GM23248 (cell line): ENCODE measurements at places on chromosomes 11 and 22. TPM values are rescaled to one million over a fixed set of nuclear protein-coding genes. Genes with fewer than 3 reads are reported as not detected.
A peak's percentile ranks its signal among the peaks of the same experiment; 100 is the strongest.

Gene OR8D1
- not detected in 2 replicates for total RNA-seq

Gene KRTAP5-3
- not detected in 2 replicates for total RNA-seq

Gene TLCD5
- total RNA-seq, result 6.8 and 11.1 TPM in 2 replicates

Gene MAJIN
- total RNA-seq, result not detected in 2 replicates

Gene CRYBB2
- total RNA-seq, result not detected in 2 replicates

- no peaks in the 10 kb centered on the region for H3K27me3 ChIP-seq
- H3K4me3 ChIP-seq, result peak within 1 kb of the TSS; percentile 75
- no peaks in the 10 kb centered on the region for H3K4me1 ChIP-seq
- no peak within 1 kb of the TSS for H3K27ac ChIP-seq
These were observed at the start of gene PDGFD for GRCh38 chr11:104164028-104164520. Gene PDGFD, minus strand, starts transcription at chr11:104164147.

DNA sequence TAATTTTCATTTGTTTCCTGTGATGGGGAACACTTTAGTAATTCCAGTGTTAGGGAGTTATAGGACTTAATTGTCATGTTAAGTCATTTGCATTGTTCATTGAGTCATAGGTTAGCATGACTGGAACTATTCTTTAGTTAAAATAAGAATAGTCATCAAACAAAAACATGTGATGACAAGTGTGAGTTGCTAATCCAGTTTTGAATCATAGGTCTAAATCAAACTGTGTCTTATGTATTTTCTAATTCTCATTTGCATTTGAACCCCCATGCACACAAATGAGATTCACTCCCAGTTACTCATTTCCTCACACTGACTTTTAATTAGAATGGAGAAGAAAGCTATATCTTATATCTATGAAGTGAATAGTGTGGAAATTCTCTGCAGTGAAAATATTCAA lies 405.6 kb downstream of the LRRC4C start:
- H3K4me3 ChIP-seq, result no peak overlapping the region
- no peaks in the 10 kb centered on the region for H3K36me3 ChIP-seq
- H3K27ac ChIP-seq, result no peak overlapping the region
- no peaks in the 10 kb centered on the region for H3K4me1 ChIP-seq
- H3K27me3 ChIP-seq, result no peaks in the 10 kb centered on the region

DNA sequence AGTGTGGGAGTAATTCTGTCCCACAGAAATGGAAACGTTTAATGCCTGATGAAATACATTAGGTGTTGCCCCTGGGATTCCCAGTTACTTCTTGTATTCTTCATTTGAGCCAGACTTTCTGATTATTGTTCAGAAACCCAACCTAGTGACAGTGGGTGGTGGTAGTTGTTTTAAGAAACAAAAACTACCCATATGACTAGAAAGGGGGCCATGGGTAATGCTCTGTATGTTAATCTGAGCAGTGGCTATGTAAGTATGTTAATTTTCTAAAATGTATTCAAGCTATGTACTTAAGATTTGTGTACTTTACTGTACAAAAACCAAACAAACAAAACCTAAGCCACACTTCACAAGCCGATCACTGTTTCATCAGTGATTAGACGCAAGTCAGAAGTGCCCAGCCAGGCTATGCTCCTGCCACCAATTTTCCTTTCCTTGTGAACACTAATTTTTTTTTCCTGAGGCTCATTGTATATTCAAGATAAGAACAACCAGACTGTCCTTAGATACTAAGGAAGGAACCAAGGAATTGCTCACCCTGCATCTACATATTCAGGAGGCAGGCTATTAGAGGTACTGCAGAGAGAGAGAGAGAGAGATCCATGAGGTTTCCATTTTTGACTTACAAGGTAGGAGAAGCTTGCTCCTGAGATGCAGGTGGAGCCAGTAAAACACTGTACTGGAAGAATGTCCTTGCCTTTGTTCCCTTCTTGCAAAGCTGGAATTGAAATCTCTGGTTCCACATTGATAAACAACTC lies 122.7 kb downstream of the DBX1 start:
- no peak overlapping the region for H3K27ac ChIP-seq
- H3K4me1 ChIP-seq, result peaks cover 12% of the 10 kb centered on the region; the same call in 1 of the 2 replicates
- no peaks in the 10 kb centered on the region for H3K27me3 ChIP-seq
- H3K4me3 ChIP-seq, result no peak overlapping the region

DNA sequence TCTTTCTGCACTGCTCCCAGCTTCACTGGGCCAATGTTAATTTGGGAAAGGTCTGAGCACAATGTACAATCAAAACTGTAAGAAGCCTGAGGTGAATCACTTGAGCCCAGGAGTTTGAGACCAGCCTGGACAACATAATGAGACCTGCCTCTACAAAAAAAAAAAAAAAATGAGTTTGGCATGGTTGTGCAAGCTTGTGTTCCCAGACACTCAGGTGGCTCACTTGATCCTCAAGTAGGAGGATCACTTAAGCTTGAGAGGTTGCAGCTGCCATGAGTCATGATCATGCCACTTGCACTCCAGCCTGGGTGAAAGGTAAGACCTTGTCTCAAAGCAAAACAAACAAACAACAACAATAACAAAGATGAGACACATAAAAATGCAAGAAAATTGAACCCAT lies 38.6 kb upstream of the SC5D start:
- H3K27me3 ChIP-seq, result 0 out of 2 replicates have a peak, but pooled peaks cover 8% of the 10 kb centered on the region
- peaks cover 6% of the 10 kb centered on the region for H3K4me1 ChIP-seq
- H3K27ac ChIP-seq, result no peak overlapping the region
- H3K4me3 ChIP-seq, result no peak overlapping the region
- H3K36me3 ChIP-seq, result no peaks in the 10 kb centered on the region

DNA sequence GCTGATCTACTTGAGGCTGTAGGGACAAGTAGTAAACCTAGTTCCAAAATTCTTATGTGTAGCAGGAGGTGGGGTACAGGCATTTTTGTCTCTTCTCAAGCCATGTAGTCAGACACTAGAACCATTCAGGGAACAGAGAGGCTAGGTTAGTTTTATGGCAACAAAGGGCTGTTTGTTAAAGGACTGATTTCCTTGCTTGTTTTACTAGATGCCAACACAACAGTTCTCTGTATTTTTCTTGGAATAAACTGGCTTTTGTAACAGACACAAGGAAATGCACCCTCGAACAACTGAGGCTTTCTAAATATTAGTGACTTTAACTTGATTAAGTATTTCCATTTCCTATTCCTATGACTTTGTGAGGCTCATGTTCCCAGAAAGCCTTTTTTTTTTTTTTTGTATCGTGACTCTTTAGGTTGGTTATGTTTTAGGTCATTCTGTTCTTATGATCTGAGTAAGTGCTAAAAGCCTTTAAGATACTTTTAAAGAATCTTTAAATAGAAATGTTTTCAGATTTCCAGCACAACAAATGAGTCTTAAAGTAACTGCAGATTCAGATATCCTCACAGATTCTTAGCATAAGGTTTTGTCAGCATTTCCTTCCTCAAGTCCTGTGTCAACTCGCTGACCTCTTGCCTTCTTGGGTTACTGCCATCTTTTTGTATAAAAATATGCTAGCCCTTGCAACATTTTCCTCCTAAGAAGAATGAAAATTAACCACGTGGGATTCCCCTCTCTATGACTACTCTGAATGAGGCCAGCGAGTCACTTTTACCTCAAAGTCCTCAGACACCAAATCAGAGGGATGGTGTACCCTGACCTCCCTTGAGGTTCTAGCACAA lies 92.5 kb downstream of the CCDC83 start:
- peak; percentile 95 for DNase-seq
- H3K4me1 ChIP-seq, result peaks cover 38% of the 10 kb centered on the region
- H3K36me3 ChIP-seq, result no peaks in the 10 kb centered on the region
- peak overlapping the region; percentile 66 for H3K27ac ChIP-seq

DNA sequence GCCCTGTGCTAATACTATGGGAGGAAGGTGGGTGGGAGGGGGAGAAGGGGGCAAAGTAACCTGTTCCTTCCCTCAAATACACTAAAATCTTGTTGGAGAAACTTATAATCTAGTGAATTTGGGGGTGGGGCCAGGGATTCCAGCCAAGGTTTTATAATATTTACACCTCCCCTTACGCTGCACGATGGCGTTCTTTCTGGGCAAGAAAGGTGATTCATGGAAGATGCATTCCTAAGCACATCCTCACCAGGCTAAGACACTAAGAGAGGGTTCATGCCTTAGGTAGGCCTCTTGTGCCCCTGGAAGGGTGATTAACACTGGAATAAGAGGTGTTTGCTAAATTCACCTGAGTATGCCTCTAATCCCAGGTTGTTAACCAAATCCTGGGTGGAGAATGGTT lies 82.6 kb downstream of the BARX2 start:
- DNase-seq, result peak; percentile 4
- H3K4me3 ChIP-seq, result no peak overlapping the region
- no peak overlapping the region for H3K27ac ChIP-seq
- peaks cover 8% of the 10 kb centered on the region; the same call in 1 of the 2 replicates for H3K27me3 ChIP-seq
- H3K36me3 ChIP-seq, result no peaks in the 10 kb centered on the region

DNA sequence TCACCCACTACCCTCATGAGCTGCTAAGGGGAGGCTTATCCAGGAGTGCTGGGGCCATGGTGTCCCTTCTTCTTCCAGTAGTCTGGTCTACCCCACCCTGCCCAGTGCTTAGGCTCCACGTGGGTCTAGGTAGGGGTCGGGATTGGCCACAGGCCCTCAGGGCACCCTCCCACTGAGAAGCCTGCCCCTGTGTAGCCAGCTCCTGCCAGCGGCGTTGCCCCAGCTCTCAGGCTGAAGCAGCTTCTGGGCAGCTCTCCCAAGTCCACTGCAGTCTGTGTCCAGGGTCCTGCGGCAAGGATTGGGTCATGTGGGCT lies 24.0 kb upstream of the RIC3 start:
- no peak overlapping the region for H3K27ac ChIP-seq
- no peaks in the 10 kb centered on the region for H3K36me3 ChIP-seq
- H3K4me3 ChIP-seq, result no peak overlapping the region
- no peak for DNase-seq
- no peaks in the 10 kb centered on the region for H3K4me1 ChIP-seq

DNA sequence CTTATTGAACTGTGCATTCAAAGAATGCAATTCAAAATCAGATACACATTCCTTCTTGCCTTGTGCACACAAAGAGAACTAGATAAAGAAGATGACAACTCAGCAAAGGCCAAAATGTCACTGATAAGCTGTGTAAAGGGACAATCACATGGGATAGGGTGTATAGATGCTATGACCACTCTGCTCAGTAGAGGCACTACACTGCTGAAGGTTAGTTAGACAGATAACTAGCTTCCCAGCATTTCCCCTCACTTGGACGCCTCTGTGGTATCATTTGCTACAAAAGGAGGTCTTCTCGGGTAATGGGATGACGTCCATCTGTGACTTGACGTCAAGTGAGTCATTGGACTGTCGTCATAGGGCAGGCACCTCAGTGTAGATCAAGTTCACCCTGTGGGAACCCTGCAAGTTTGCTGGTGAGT lies 424.9 kb upstream of the CCDC90B start:
- no peak overlapping the region for H3K4me3 ChIP-seq
- peaks cover 7% of the 10 kb centered on the region; the same call in 1 of the 2 replicates for H3K4me1 ChIP-seq

GRCh38 chr22:46378426-46379065 lies 43.0 kb downstream of the TRMU start:
- no peak for DNase-seq
- H3K36me3 ChIP-seq, result no peaks in the 10 kb centered on the region
- H3K27ac ChIP-seq, result no peak overlapping the region
- H3K4me1 ChIP-seq, result no peaks in the 10 kb centered on the region
- no peaks in the 10 kb centered on the region; the same call in 1 of the 2 replicates for H3K27me3 ChIP-seq

DNA sequence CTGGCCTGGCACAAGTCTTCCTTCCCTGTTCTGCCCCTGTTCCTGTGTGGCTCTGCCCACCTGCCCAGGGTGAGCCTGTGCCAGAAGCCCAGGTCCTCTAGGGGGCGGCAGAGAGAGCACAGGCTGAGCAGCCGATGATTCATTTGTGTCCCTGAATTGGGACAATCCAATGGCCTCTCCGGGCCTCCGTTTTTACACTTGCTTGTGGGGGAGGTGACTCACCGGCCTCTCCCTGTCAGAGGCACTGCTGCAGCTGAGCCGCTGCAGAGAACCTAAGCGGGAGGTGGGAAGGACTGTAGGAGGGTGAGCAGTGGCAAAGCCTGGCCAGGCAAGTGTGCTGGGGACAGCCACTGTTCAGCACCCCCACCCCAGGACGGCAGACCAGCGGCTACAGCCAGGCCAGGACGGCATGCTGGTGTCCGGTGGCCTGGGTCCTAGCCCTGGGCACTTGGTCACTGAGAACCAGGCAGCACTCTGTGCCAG lies 65.2 kb upstream of the LMO1 start:
- no peak overlapping the region for H3K27ac ChIP-seq
- H3K4me3 ChIP-seq, result no peak overlapping the region
- H3K27me3 ChIP-seq, result peaks cover 17% of the 10 kb centered on the region

DNA sequence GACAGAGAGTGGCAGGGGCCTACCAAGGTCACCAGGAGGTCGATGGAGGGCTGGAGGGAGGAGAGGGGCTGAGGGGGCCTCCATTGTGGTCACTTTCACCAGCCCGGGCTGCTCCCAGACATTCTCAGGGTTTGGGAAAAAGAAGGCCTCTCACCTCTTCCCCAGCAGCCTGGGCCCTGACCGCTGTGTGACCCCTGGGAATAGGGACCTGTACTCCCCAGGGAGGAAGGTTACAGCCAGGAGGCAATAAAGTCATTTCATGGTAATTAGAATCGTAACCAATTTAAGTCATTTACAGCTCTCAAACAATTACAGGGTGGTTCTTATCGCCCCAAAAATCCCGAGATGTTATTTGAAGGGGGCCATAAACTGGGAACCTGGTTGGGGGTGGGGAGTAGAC lies 37.8 kb downstream of the ISX start:
- H3K27ac ChIP-seq, result no peak overlapping the region
- DNase-seq, result no peak
- H3K27me3 ChIP-seq, result no peaks in the 10 kb centered on the region
- no peak overlapping the region for H3K4me3 ChIP-seq

DNA sequence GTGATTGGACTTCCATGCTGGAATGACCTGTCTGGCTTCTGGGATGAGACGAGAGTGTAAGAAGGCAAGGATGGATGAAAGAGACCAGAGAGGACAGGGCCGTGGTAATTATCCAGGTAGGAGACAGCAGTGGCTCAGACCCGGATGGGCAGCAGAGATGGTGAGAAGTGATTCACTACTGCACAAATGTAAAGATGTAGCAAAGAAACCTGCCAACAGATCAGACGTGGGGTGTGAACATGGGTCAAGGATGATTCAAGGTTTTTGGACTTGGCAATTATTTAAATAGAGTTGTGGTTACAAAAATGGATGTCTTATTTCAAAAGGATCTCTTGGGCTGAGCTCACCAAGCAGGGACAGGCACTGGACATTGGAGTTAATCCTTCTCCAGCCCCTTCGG lies 32.7 kb downstream of the RIBC2 start:
- no peaks in the 10 kb centered on the region for H3K27me3 ChIP-seq
- peak; percentile 83 for DNase-seq
- peaks cover 28% of the 10 kb centered on the region for H3K4me1 ChIP-seq
- no peak overlapping the region for H3K4me3 ChIP-seq

- H3K36me3 ChIP-seq, result no peaks in the 10 kb centered on the region
- H3K4me3 ChIP-seq, result no peak overlapping the region
- H3K4me1 ChIP-seq, result no peaks in the 10 kb centered on the region
- DNase-seq, result peak; percentile 49
- H3K27me3 ChIP-seq, result no peaks in the 10 kb centered on the region
These were observed 122.7 kb upstream of the TRPC6 start for GRCh38 chr11:101706541-101706940.
